ENCODE measurements at places on chromosomes 16 and 17.

DNA sequence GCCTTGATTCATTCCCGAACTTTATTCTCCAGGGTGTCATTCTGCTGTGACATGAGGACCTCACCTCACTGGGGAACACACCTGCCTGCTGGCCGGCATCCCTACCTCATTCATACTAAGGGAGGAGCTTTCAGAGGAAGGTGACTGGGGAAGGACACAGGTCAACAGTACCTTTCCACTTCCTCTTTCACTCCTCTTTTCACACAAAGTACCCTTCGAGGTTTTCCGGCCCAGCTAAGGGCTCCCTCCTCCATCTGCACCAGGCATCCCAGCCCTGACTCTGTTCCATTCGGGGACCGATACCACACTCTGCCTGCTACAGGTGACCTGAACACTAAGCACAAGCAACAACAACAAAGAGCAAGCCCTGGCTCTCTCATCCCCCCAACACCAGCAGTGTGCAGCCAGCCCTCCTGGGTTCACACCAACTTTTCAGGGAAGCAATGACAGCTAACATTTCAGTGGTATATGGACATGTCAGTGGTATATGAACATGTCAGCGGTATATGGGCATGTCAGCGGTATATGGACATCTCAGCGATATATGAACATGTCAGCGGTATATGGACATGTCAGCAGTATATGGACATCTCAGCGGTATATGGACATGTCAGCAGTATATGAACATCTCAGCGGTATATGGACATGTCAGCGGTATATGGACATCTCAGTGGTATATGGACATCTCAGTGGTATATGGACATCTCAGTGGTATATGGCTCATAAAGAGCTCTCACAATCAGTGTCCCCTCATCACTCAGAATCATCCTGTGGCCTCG, 16.0 kb downstream of the TRIM25 start:
- DNase-seq: no peak

DNA sequence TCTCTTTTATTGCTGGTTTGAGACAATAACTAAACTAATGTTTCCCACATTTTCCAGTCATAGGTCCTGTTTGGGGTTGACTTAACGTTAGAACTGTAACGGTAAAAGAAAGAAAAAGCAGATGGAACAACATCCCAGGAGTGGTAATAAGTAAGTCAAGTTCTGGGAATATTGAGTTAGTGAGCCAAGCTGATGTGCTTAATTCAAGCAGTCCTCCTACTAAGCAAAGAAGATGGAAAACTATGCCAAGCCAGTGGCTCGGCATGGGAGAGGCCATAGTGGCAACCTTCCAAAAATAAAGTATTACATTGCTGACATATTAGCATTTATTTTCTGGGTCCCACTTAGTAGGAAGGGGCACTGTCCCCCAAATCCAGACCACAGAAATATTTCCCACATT, 161.7 kb upstream of the CDH5 start:
- DNase-seq: no peak

DNA sequence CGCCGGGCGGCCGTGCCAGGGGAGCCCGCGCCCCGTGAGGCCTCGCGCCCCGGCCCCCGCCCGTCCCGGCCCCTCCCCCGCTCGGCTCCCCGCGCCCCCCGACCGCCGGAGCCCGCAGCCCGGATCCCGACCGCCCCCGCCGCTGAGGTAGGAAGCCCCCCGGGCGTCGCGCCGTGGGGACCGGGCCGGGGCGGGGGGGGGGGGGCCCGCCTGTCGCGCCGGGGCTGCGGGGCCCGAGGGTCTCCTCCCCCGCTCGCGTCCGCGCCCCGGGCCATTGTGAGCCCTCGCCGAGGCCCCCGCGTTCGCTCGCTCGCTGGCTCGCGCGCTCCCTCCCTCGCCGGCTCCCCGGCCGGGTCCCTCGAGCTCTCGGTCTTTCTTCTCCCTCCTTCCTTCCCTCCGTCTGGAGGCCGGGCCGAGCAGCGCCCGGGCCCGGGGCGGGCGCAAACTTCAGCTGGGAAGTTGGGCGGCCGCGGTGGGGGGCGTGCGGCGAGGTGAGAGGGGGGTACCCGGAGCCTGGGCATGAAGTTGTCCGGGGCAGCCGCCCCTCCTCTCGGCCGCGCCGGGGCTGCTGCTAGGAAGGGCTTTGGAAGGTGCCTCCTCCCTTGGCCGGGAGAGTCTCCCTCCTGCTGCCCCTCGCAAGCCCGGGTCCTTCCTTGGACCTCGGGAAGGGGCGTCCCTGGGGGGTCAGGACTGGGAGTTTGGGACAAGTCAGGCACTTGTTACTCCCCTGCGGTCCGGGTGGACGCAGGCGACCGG, 419 bp downstream of the GLIS2 start:
- no peak for DNase-seq

- DNase-seq: no peak
Observed at GRCh38 chr17:66422186-66422585, 119.8 kb downstream of the PRKCA start.

- DNase-seq: peak; percentile 81
Observed at GRCh38 chr16:66521951-66522771, 27.8 kb downstream of the TK2 start.

GRCh38 chr16:17412221-17412620, 58.5 kb downstream of the XYLT1 start:
- DNase-seq: no peak

- DNase-seq: no peak
Observed at GRCh38 chr17:11589716-11590115, 8.6 kb upstream of the DNAH9 start.

DNA sequence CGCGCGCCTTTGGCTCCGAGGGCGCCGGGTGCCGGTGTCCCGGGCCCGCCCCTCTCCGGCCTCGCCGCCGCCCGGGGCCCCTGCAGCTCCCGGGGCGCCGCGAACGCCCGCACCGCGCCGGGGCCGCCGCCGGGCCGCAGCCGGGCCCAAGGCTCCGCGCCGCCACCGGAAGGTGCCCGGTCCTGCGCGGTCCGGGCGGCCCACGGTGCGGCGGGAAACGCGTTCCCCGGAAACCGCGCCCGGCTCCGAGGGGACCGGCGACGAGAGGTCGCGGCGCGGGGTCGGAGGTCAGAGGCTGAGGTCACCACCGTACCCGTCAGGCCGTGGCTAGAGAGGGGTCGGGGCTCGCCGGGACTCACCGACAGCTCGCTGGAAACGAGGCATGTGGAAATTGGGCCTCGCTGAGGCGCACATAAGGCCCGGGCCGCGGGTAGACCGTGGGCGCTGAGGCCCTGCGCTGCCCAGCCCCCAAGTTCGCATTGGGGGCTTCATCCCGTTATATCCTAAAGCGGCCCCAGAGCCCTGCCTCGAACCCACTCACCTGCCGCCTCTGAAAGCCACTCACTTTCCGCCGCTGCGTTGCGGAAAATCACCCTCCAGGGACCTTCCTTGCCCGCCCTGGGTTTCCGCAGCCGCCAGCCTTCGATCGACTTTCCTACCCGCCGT, at the start of gene DUS1L:
Gene DUS1L, minus strand, starts transcription at position 167 of the 666 bp plus-strand sequence. CDS start 745 bp downstream, outside the sequence.
- peak; percentile 60 for DNase-seq

GRCh38 chr16:25729188-25729915, 37.6 kb downstream of the HS3ST4 start:
- DNase-seq: no peak

GRCh38 chr17:7848131-7848579, 6.7 kb upstream of the TMEM88 start:
- DNase-seq: no peak

- DNase-seq: no peak
Observed at GRCh38 chr16:564690-565418, 2.0 kb upstream of the NHLRC4 start.

GRCh38 chr17:63082952-63083351, 116.9 kb downstream of the TANC2 start:
- no peak for DNase-seq

DNA sequence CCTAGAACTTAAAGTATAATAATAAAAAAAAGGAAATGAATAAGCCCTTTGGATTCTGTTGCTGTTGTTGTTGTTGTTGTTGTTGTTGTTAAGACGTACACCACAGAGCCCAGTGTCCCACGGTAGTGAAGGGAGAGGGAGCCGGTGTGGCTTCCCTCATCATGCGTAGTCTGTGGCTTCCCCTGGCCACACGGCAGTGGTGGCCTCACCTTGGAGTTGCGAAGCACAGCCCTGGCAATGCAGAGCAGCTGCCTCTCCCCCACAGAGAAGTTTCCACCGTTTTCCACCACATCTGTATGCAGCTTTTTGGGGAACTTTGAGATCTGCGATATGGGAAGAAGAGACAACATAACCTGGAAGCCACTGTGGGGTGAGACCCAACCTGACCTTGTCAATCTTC, 14.1 kb upstream of the ABCC12 start:
- DNase-seq: no peak

DNA sequence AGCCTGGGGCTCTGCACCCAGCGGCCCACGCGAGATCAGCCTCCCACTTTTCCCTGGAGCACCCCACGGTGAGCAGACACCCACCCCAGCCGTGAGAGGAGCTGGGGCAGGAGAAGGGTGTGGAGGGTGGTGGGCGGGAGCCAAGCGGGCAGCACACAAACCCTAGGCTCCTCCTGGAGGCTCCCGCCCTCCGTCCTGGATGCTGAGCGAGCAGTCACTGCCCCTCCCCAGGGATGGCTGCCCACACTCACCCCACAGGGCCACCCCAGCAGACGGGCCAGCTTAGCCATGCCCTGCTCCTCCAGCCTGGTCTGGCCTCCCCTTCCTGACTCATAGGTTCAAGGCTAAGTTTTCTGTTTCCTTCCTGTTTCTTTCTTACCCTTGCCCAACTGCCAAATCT, 15.7 kb upstream of the ABCC3 start:
- no peak for DNase-seq

- no peak for DNase-seq
Observed at GRCh38 chr17:7374353-7374752, 6.5 kb upstream of the TNK1 start.

GRCh38 chr17:17077861-17078732, 35.8 kb downstream of the MPRIP start:
- no peak for DNase-seq

DNA sequence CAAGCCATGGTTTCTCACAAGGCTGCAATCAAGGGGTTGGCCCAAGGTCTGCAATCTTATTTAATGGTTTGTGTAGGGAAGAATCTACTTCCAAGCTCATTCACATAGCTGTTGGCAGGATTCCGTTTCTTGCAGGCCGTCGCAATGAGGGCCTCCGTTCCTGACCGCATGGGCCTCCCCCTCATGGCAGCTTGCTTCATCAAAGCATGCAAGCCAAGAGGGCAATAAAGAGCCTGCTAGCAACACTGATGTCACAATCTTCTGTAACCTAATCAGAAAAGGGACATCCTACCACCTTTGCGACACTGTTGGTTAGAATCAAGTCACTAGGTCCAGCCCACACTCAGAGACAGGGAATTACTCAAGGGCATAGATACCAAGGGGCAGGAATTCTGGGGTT, 95.5 kb downstream of the CCT6B start:
- no peak for DNase-seq

GRCh38 chr17:28963055-28963611, 11.8 kb upstream of the PHF12 start:
- no peak for DNase-seq

DNA sequence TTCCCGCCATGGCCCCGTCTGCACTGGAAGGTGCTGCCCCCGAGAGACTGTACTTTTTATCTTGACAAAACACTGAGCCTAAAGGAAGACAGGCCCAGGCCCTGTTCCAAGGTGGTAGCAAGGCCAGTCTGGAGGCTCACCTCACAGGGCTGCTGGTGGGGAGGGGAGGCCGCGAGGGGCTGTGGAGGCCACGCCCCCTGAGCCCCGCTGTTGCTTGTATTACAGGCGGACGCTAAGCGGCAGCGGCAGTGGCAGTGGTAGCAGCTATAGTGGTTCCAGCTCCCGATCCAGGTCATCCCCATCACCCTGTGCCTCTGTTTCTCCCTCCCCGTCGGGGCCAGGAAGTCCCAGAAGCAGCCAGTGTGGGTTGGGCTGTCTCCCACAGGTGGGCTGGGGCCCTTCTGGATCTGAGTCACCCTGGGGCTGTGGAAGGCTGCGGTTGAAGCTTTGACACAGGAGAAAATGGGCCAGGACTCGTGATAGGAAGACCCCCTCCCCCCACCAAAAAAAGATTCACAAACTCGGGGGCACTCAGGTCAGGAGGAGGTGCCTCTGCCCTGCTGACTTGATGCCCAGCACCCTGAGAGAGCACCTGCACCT, 13.3 kb upstream of the IL17C start:
- no peak for DNase-seq

- DNase-seq: no peak
Observed at GRCh38 chr16:85451641-85452363, 161.3 kb upstream of the GSE1 start.

- no peak for DNase-seq
Observed at GRCh38 chr17:80876950-80877728, 114.5 kb upstream of the CHMP6 start.

DNA sequence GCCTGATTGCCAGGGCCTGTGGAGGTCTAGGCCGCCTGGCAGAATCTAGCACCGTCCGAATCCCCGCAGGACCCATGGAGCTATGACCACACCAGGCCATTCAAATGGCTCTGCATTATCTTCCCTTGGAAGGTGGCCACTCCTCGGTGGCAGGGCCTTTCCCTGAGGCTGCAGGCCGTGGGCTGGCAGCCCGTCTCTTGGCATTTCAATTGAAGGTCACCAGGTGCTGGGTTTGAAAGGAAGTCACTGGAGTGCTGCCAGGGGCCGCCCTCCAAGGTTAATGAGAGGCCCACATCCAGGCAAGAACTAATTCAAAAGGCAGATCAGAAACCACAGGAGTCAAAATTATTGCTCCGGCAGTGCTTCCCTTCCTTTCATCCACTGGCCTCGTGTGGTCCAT, 27.7 kb upstream of the CACNG5 start:
- DNase-seq: no peak

DNA sequence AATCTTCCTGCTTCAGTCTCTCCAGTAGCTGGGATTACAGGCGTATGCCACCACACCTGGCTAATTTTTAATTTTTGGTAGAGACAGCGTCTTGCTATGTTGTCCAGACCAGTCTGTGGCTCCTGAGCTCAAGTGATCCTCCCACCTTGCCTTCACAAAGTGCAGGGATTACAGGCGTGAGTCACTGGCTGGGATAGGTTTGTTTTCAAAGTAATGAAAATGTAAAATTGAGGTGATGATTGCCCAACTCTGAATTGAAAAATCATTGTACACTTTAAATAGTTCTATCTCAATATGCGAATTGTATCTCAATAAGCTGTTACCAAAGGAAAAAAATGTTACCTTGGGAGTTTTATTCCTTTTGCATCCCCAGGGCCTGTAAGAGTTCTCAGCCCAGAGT, 1.2 kb upstream of the AMFR start:
- DNase-seq: no peak

- DNase-seq: no peak
Observed at GRCh38 chr17:55587608-55588139, 76.4 kb upstream of the SMIM36 start.

GRCh38 chr17:47949197-47949759, 7.9 kb downstream of the PNPO start:
- DNase-seq: peak; percentile 60

GRCh38 chr17:72928454-72929136, 163.9 kb downstream of the SLC39A11 start:
- no peak for DNase-seq

GRCh38 chr16:22771551-22771950, 42.4 kb upstream of the HS3ST2 start:
- DNase-seq: no peak

GRCh38 chr16:27189335-27189972, 13.9 kb upstream of the KDM8 start:
- DNase-seq: no peak
